ENCODE measurements at places on chromosomes 3 and 15. TPM values are rescaled to one million over a fixed set of nuclear protein-coding genes. Genes with fewer than 3 reads are reported as not detected.

DNA sequence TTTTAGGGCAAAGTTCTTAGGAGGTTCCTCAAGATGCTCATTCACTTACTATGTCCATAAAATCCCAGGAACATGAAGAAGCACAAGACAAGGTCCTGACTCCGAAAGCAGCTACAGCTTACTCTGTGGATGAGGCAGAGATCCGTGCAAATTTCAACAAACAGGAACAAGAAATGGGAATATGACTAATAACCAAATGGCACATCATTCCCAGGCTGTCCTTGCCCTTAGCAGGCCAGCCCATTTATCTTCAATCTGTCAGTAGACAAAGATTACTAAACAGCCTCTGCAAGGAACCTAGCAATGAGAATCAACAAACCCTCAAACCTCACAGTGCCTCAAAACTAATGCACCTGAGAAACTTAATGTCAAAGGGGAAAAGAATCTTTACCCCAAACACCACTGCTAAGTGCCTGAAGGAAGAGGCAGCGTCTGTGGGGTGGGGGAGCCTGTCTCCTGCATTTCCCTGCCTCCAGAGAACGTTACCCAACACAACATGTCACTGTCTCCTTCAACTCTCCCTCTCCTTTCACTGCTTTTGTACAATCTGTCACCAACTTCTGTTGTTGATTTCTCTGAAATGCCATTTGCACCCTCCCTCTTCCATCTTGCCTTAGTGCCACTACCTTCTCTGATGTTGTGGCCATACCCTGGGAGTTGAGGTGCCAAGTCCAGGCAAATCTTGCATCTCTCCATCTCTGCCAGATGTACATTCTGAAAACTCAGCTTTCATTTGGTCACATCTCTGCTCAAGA, 4.8 kb downstream of the TNFAIP8L3 start:
- no peak for DNase-seq

DNA sequence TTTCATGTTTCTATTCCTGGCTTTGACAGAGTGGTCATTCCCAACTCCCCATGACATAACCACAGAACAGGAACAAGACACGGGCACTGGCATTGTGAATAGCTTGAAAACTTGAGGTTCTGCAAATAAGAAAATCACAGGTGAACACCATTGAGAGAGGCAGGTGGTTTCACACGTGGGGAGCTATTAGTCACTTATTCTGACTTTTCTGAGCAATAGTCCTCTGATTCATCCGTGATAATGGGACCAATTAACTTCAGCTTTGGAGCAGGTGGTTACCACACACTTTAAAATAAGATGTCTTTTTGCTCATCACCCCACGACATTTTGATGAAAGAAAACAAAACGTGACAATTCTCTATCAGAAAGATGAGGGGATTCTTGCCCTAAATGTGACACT, 224.7 kb downstream of the KLF13 start:
- DNase-seq = no peak

Gene KY
- not detected for total RNA-seq

GRCh38 chr3:16385151-16385550, 120.1 kb downstream of the OXNAD1 start:
- DNase-seq = no peak

Gene LXN
- total RNA-seq = 42.6 TPM

- DNase-seq = no peak
Measured at GRCh38 chr15:50138391-50138790, 19.4 kb upstream of the ATP8B4 start.

GRCh38 chr15:66873856-66874255, 171.8 kb downstream of the SMAD6 start:
- DNase-seq = no peak

DNA sequence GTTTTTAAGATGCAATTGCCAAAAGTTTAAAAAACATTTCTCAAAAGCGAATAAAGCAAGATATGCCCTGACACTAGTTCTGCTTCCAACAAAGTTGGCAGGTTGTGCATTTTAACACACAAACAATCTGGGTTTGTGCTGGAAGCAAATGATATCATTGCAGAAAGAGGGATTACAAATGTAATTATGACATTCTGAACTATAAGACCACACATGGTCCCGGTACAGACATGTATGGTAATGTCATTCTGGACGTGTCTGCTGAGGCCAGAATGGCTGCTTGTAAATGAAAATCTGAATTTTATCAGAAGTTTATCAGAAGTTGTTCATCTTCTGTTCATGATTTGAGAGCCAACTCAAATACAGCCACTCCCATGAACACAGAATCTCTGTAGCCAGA, 10.7 kb downstream of the TMC3 start:
- DNase-seq = no peak

Gene TM6SF1
- not detected for total RNA-seq
